ENCODE measurements at places on chromosomes 7 and 10. TPM values are rescaled to one million over a fixed set of nuclear protein-coding genes. Genes with fewer than 3 reads are reported as not detected.

The KLHL7 gene
- 20.5 TPM for total RNA-seq

The SPACDR gene
- not detected for total RNA-seq

The KIN gene
- 7.2 TPM for total RNA-seq

The DYDC2 gene
- total RNA-seq = not detected

The TRIM74 gene
- total RNA-seq = not detected

The SLC29A4 gene
- total RNA-seq = not detected

The HOXA5 gene
- total RNA-seq = 3.6 TPM

The TMEM270 gene
- not detected for total RNA-seq

The TRIM50 gene
- not detected for total RNA-seq
